ENCODE measurements at places on chromosomes 7 and 10. TPM values are rescaled to one million over a fixed set of nuclear protein-coding genes. Genes with fewer than 3 reads are reported as not detected.

Gene COX19
- 5.4 TPM for total RNA-seq

GRCh38 chr10:53140506-53140905 lies 367.9 kb upstream of the MBL2 start:
- peak; percentile 18 for DNase-seq

GRCh38 chr7:147418966-147419365 lies 1171.6 kb upstream of the C7orf33 start:
- no peak for DNase-seq

DNA sequence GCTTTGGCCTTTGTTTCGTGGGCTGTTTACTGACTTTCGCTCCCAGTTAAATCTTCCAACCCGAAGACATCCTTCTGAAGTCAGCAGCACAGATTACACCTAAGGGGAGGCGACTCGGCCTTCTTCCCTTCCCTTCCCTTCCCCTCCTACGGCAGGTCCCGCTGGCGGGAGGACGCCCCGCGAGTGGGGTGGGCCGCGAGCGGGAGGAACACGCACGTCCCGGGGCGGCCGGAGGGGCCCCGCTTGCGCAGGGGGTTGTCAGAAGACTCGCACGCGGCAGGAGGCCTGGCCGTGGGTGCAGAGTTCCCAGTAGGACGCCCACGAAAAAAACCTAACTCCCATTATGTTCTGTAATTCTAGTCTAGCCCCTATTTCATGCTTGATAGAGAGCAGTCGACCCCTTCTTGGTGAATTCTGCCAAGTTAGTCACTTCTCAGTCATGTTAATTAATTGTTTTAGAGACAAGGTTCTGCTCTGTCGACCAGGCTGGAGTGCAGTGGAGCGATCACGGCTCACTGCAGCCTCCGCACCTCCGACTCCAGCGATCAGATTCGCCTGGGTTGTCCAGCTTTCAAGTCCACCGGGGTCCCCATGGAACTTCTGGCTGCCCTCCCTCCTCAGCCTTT lies 19.2 kb upstream of the ZNF32 start:
- peak; percentile 42 for DNase-seq

Gene PRKRIP1
- 13.2 TPM for total RNA-seq

Gene CABCOCO1
- 0.86 TPM for total RNA-seq

DNA sequence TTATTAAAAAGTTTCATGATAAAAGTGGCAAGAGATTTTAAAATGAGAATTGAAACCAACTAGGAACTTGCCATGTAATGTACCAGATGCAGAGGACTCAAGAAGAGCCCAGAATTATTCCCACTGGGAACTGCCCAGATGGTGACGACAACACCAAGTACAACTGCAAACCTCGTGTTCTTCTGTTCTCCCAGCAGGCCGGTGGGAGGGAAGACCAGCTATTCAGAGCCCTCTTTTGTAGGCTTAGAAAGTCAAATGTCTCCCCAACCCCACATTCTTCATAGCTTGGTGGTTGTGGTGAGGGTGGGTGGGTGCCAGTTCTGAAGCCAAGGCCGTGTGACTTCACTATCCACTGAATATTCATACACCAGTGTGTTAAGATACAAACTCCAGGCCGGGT lies 54.3 kb upstream of the ITGB1 start:
- DNase-seq: no peak

DNA sequence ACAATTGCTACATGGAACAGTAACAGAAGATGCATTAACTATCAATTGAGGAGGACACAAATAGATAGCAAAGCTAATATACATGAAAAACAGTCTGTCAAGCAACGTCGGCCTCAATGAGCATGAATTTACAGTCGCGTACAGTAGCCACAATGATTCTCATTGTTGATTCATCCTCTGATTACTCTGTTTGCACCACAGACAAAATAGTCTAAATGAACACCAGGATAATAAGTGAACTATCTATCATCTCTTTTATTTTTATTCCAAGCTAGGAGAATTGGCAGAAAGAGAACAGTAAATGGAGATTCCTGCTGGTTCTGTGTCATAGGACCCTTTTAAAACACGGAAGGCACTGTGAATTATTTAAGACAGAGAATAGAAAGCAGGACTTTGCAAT lies 108.5 kb downstream of the EVX1 start:
- no peak for DNase-seq

Gene HMX3
- total RNA-seq: not detected

DNA sequence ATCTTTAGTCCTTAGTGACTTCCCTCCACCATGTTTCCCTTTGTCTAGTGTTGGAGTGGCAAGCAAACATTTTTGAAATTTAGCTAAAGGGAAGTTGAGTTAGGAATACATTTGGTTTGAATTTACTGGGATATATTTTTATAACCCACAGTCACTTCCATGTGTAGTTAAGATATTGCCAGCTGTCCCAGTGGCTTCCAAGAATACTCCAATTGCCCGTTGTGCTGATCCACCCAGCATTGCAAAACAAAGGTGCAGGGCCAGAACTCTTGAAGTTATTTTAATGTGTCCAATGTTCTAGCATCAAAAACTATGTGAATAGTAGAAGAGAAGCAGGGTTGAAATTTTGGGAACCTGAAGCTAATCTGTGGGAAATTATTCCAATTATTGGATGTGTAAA lies 2.5 kb upstream of the P4HA1 start:
- DNase-seq: no peak

DNA sequence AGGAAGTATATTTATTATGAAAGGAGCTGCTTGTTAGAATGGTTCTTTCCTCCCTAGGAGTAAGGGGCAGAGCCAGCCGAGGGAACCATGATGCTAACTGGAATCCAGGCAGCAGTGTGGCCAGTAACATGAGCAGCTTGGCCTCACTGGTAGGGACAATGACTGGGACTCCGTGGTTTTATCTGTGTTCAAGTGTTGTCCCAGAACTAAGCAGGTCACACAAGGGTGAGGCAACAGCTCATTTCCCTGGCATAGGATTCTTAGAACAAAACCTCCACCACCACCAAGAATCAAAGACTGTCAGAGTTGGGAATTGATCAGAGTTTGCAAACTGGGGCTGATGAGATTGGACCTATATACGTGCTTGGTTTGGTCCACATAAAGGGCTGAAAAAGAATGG lies 138.9 kb upstream of the COBL start:
- DNase-seq: no peak

DNA sequence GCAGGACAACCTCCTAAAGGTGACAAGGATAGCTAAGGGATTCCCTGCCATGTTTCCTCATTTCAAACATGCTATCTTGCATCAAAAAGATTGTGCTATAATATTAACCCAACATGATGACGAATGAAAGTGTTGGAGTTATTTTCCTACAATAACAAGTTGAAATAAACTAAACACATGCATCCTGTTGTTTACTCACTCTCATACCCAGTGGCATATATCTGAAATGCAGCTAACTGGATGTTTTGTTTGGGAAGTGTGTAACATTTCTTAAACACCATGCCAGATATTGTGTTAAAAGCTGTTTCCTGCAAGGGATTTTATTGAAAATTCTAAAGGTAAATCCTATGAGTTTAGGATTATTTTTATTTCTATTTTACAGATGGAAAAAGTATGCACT lies 139.6 kb downstream of the TFPI2 start:
- DNase-seq: no peak

DNA sequence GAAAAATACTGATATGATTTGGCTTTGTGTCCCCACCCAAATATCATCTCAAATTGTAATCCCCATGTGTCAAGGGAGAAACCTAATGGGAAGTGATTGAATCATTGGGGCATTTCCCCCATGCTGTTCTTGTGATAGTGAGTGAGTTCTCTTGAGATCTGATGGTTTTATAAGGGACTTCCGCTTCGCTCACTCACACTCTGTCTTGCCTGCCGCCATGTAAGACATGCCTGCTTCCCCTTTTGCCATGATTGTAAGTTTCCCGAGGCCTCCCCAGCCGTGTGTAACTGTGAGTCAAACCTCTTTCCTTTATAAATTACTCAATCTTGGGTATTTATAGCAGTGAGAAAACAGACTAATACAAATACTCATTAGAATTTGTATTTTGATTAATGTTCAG lies 5.1 kb upstream of the MRPS17 start:
- no peak for DNase-seq

DNA sequence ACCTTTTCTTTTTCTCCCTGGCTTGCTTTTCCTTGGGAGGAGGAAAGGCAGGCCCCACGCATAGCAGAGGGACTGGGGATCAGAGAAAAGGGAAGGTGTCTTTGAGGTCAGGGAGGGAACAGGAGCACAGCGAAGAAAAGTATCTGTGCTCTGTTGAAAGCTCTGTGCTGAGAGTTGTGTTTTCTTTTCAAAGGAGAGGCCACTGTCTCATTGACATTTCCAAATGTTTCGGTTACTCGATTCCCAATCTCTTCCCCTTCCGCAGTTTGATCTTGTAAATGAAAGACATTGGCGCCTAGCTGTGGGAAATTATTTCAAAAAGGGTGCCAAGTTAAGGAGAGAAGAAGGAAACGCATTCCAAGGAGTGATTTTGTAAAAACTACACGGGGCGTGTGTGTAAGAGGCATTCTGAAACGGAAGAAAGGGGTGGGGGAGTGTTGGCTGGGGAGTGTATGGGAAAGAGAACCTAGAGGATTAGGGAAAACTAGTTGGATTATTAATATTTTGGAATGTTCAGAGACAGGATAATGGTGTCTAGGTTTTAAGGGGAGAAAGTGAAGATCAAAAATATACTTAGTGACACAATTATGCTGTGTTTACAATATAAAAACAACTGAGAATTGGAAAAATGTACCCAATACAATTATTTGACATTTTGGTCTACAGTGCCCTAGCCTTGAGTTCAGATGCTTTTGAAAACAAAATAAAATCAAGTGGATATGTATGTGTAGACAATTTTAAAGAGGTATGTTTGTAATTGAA lies 708 bp downstream of the KLHDC10 start:
- no peak for DNase-seq

DNA sequence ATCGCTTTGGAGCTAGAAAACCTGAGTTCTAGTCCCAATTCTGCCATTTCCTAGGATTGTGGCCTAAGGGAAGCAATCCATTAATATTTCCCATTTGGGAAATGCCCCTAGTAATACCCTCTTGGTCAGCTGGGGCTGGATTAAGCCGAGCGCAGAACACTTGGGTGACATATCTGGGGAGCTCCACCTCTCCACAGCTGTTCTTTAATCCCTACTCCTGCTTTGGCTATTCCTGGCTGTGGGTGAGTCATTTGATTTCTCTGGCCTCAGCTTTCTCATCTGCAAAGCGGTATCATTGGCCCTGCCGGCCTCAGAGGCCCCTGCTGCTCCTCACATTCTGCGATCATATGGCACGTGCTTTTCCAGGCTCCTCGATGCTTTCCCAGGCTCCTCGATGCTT lies 108.3 kb downstream of the BUB3 start:
- DNase-seq: no peak

GRCh38 chr7:51366930-51367613 lies 50.5 kb upstream of the COBL start:
- no peak for DNase-seq

Gene SORCS1
- total RNA-seq: not detected

DNA sequence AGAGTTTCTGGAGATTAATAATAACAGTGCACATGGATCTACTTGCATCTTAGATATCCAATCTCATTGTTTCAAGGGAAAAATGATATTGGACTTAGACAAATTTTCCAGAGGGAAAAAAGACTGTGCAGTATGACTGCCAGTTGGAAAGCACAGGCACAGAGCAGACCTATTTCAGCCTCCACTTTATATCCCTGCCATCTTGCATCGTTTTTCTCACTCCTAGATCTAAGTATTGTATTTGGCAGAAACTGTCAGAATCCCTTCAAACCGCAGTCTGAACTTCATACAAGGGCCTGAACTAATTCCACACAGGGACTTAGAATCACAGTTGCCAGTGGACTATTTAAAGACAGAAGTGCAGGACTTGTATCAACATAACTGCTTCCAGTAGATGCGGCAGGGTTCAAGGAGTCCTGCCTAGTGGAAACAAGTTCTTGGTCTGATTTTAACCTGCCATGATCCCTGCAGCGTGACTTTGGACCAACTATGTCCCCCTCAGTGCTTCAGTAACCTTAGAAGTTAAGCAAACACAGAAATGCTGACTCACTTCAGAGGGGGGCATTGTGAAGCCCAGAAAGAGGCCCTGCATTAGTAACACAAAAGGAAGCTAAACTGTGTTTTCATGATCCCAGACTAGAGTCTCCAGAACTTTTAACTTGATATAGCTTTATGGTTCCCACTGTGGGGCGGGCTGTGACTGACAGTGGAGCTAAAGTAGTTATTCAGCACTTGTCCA lies 95.7 kb upstream of the PALS2 start:
- DNase-seq: peak; percentile 88

DNA sequence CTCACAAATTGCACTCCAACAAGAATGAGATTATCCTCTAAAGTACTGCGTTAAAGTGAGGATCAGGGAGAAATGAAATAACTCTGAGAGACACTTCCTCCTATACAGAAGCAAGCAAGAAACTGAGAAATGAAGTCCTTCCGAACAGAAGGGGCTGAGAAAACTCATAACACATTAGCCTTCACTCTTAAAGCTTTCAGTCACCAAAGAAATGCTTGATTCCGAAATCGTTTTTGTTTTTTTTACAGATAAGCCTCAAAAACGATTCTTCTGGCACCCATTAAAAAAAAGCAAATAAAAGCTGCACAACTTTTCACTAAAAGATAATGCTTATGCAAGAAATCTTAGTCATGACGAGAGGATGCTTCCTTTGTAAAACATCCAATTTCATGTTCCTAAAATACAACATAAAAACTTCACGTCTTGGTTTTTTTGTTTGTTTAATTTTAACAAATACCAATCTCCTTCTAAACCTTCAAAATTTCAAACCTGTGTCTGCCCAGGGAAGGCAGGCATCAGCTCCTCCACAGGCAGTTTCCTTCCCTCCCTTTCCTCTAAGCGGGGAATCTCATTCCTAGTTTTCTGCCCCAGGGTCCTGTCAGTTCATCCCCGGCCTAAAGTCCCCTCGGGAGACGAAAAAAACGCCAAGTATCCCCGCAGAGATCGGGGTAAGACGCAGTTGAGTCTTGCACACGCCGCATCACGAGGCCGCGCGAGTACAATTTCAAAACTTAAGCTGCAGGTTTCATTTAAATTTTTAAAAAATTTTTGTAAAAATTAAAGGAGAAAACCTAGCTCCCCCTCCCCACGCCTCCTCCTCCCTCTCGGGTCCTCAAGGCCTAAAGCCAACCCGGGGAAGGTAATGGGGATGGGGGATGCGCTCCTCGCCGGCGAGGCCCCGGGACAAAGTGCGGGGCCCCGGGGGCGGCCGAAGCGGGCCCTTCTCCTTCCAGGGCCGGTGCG lies 1.1 kb downstream of the BAZ1B start:
- DNase-seq: no peak

Gene PAPSS2
- total RNA-seq: 24.4 TPM

GRCh38 chr7:17302575-17303142 lies 4.2 kb downstream of the AHR start:
- no peak for DNase-seq

- DNase-seq: no peak
Measured at GRCh38 chr7:28573651-28574301, 161.5 kb downstream of the CREB5 start.

Measured in epithelial cell of proximal tubule (primary cell).